ENCODE measurements at places on chromosomes 2 and 18.

- no peak for DNase-seq
These were observed 112.4 kb downstream of the FEZ2 start for GRCh38 chr2:36485521-36485920.

- DNase-seq: no peak
These were observed 215.9 kb downstream of the PRKCE start for GRCh38 chr2:45867349-45867748.

DNA sequence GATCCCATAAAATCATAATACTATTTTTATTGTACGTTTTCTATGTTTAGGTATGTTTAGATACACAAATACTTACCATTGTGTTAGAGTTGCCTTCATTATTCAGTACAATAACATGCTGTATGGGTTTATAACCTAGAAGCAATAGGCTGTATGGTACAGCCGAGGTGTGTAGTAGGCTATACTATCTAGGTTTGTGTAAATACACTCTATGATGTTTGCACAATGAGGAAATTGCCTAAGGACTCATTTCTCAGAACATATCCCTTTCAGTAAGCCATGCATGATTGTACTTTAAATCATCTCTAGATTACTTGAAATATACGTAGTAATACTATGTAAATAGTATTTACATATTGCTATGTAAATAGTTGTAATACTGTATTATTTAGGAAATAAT, 156.7 kb downstream of the CDCA7 start:
- DNase-seq: no peak

- DNase-seq: no peak
These were observed 13.2 kb downstream of the NABP1 start for GRCh38 chr2:191691016-191691735.

DNA sequence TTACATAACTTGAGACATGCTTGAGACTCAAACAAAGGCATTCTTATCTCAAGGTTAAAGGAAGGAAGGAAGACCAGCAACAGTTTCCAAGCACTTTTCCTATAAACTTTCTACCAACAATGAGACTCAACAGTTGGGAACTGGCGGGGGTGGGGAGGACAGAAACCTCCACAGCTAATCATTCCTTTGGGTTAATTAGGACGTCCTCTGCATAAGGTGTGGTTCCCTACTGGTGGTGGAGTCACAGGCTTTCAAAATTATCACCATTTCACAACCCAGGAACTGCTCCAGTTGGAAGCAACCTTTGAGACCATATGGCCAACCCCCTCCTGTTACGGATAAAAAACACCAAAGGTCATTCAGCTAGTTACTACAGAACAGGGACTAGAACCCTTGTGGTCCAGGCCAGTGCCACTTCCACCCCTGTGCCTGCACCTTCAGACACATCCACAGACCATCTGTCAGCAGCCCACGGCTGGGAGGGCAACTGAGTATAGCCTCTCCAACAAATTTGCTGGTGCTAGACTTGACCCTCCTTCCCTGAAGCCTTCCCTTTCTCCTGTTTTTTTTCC, 30.1 kb upstream of the ATL2 start:
- DNase-seq: no peak

GRCh38 chr2:43812006-43812405, 26.6 kb downstream of the ABCG5 start:
- DNase-seq: no peak

- no peak for DNase-seq
These were observed 146.8 kb downstream of the TGIF1 start for GRCh38 chr18:3596637-3597384.

DNA sequence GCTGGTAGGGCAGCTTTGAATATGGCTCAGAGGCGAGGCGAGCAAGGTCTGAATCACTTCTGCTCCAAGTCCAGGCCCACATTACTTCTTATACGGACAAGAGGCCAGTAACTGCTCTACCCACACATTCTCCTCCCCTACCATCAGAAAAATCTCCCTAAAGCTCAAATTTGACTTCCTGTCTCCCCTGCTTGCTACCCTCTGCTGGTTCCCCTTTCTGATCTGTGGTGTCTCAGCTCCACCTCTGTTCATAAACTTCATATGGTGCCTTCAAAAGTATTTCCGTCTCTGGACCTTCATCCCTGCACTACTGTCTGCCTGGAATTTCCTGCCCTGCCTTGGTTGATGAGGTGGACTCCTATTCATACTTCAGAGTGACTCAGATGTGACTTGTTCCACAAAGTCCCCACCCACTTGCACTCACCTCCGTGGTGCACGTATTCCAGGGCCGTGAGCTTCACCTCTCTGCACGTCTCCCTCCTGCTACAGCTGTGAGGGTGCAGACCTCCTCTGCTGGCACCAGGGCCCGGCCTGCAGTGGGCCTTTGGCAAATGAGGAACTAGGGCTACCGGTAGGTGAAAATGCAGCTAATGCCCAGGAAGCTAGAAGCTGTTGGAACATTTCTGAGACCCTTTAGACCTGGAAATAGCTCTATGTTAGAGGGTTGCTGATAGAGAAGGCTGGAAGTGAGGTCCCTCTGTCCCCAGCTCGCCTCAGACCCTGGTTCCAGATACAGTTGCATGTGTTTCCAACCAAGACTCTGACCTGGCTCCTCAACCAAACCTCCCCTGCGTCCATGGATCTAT, 24.6 kb upstream of the KCMF1 start:
- peak; percentile 46 for DNase-seq

GRCh38 chr2:156615836-156616322, 179.7 kb downstream of the GPD2 start:
- no peak for DNase-seq

GRCh38 chr2:36582538-36582937, 15.4 kb downstream of the FEZ2 start:
- no peak for DNase-seq

GRCh38 chr2:98027538-98027937, 31.8 kb upstream of the TMEM131 start:
- DNase-seq: no peak

GRCh38 chr2:20625491-20626391, 25.2 kb downstream of the HS1BP3 start:
- DNase-seq: no peak

GRCh38 chr2:235576337-235576910, 82.6 kb downstream of the AGAP1 start:
- DNase-seq: no peak

GRCh38 chr2:111896024-111896423, 2.4 kb upstream of the MERTK start:
- no peak for DNase-seq

GRCh38 chr2:96869822-96870625, at the start of gene SEMA4C:
TSS of gene SEMA4C (minus strand) at chr2:96870080. CDS start at chr2:96867886, 2,194 bp downstream.
- DNase-seq: no peak

GRCh38 chr2:209638346-209638745, 133.3 kb upstream of the UNC80 start:
- no peak for DNase-seq

DNA sequence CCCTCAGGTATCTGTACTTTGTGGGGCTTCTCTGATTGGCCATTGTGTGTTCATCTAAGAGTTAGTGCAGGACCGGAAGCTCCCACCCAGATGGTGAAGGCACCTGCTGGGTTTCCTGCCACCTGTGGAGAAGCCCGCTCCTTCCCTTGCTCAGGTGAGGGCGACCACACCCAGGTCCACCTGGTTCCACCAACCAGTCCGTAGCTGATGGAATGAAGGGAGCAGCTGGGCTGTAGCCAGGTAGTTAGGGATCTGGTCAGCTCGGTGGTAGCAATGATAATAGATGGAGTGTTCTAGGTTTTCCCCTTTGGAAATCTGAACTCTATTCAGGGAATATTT, 16.0 kb downstream of the SH3BP4 start:
- DNase-seq: no peak

GRCh38 chr2:56709181-56709580, 525.4 kb downstream of the CCDC85A start:
- DNase-seq: no peak

DNA sequence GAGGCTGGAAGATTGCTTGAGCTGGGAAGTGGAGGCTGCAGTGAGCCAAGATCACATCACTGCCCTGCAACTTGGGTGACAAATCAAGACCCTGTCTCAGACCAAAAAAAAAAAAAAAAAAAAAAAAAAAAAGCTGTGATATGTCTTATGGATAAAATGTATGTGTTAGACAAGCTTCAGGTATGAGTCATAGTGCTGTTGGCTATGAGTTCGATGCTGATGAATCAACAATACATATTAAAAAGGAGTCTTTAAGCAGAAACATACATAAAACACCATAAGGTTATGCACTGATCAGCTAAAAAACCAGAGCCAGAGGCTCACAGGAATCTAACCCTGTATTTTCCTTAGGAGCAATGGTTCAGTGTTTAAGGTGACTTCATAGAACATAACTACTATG, 332.3 kb downstream of the NCKAP5 start:
- DNase-seq: no peak

GRCh38 chr2:67479261-67479660, 82.1 kb downstream of the ETAA1 start:
- no peak for DNase-seq

GRCh38 chr18:7892556-7892955, 325.4 kb downstream of the PTPRM start:
- no peak for DNase-seq

GRCh38 chr18:11767935-11768334, 78.9 kb downstream of the GNAL start:
- DNase-seq: no peak

GRCh38 chr2:127406454-127406853, 11.8 kb upstream of the PROC start:
- DNase-seq: no peak

- DNase-seq: no peak
These were observed 16.5 kb downstream of the BIN1 start for GRCh38 chr2:127090281-127091120.

DNA sequence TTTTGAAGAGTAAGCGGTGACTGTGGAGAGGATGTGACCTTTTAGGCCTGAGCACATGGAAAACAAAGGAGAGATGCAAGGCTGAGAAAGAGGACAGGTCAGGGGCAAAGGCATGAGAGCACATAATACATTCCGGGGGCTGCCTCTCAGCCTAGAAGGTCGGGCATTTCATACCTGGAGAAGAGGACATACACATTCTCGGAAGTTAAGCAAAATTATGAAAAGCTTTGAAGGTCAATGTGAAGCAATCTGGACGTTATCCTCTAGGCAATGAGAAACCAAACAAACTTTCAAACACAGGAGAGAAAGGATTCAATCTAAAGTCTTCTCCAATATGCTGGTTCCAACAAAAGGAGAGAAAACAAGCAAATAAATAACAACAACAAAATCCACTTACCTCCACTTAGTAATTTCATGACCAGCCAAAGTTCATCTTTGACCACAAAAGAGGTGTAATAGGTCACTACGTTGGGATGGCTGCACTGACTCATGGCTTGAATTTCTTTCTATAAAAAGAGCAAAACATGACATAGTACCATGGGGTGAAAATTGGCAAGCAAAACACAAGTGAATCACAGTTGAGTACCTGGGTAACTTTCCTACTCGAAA, 80.4 kb downstream of the STK39 start:
- DNase-seq: no peak

DNA sequence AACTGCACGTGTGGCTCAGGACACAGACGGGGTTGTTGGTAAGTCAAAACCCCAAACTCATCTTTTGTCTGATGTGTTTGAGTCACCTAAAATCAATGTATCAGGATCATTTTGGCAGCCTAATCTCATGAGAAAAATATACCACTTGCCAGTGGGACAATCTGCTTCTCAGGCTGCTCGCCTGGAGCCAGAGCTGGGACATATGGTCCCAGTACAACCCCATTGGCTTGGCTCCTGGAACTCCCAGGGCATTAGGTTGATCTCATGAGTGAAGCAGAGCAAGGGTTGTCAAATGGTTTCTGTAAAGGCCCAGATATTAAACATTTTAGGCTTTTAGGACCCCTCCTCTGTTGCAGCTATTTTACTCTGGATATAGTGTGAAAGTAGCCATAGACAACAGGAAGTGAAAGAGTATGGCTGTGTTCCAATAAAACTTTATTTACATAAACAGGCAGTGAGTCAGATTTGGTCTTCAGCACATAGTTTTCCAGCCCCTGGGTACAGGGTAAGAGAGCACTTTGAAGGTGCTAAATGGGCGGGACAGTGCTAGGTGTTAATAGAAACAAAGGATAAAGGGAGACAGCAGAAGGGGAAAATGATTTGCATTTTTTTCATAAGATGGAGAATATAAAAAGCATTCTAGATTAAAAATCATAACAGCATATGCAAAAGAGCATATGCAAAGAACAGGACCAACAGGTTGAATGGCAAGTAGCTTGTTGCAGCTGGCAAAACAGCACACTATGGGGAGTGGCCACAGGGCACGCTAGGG, 290.8 kb downstream of the KCNS3 start:
- DNase-seq: no peak

GRCh38 chr2:109355192-109355843, 226.3 kb downstream of the SH3RF3 start:
- no peak for DNase-seq

GRCh38 chr18:48851599-48851960, 99.2 kb downstream of the SMAD7 start:
- DNase-seq: no peak

- DNase-seq: peak; percentile 40
These were observed 25.4 kb upstream of the OTOF start for GRCh38 chr2:26503231-26503880.

DNA sequence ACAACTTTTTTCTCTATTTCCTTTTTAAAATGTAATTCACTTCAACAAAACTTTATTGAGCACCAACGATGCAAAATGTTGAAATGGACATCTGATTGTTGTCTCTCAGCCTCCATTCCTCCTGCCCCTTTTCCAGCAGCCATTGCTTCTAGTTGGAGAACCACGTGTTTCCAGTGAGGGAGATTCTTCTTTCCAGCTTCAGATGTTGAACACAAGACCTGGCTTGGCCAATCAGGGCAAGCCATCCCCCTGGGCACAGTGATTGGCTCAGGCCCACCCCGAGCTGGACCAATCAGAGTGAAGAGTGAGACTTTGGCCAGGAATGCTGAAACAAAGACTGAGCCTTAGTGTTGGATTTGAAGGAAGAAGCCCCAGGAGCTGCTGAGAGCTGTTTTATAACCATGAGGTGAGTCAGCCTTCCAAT, 59.0 kb downstream of the E2F6 start:
- no peak for DNase-seq

- no peak for DNase-seq
These were observed 10.6 kb downstream of the COL5A2 start for GRCh38 chr2:189168856-189169499.

DNA sequence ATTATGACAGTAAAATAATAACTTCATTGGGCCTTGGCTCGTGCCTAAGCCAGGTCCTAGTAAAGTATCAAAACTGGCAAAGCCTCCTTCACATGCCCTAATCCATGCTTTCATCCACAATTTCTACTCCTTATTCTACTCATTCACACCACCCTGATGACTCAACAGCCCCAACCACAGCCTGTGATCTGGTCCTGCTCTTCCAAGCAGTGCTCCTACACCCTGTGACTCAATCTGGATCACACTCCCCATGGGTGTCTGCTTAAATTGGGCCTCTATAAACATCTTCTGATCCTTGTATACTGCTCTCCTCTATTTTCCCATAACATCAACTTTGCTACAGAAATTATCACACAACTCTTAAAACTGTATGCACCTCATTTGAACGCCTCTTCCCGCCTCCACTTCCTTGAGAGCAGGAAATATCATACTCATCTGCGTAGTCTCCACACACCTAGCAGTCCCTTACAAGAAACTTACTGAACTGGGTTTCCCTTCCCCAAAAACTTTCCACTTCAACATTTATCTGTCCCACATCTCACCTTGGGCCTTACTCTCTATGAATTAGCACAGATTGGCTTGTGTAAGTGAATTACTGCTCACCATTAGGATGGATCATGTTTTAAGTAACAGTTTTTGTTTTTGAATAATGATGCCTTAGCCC, 15.9 kb downstream of the GTF3C3 start:
- DNase-seq: no peak

All from stimulated activated CD4-positive, alpha-beta T cell treated with anti-CD3 and anti-CD28 coated beads, Interleukin-1b, Interleukin-23, amount 100 ng/mL, for 1 hour (primary cell).